ENCODE measurements at places on chromosomes 1 and 21.

- no peak for DNase-seq
Observed at GRCh38 chr1:227919906-227920305, 27.8 kb downstream of the WNT9A start.

DNA sequence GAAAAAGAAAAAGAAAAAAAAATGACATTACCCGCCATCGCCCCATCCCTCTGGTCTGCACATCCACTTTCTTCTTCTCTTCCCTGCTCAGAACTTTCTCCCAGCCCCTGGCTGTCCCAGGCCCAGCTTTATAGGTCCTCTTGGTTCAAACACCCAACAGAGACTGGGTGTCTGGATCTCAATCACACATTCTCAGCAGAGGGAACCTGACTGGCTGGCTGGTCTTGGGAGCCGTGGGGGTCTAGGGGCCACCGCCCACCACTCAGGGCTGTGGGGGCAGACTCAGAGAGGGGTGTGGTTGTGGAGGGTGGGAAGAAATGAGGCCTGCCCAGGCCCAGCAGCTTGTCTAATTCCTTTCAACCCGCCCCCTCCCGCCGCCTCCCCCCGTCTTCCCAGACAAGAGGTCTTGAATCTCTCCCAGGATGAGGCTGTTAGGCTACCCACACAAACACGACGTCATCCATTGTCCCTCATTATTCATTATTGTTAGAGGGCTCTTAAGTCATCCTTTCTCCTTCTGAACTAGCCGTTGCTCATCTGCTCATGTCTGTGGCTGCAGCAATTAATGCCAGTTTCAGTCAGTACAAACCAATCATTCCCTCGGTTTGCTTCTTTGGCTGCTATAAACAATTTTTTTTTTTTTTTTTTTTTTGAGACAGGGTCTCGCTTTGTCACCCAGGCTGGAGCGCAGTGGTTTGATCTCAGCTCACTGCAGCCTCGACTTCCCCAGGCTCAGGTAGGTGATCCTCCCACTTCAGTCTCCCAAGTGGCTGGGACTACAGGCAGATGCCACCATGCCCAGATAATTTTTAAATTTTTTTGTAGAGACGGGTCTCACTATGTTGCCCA, 40.6 kb upstream of the CLIC4 start:
- DNase-seq, result no peak

- no peak for DNase-seq
Observed at GRCh38 chr1:161307230-161307768, 2.5 kb downstream of the MPZ start.

DNA sequence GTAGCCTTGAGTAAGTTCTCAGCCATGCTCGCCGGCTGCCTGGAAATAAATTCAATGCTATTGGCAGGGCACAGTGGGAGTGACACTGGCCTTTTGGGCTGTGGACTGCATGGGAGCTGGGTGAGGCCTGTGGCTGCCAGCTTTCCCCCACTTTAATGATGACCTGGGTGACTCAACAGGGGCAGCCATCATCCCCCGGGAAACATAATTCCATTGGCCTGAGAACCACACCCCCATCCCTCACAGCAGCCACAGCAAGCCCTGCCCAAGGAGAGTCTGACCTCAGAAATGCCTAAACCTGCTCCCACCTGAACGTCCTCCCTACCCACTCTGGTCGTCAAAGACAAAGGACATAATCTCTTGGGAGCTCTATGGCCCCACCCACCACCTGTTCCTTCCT, 384.0 kb downstream of the LTN1 start:
- DNase-seq, result no peak

- no peak for DNase-seq
Observed at GRCh38 chr21:30227128-30227527, 11.2 kb upstream of the CLDN8 start.

DNA sequence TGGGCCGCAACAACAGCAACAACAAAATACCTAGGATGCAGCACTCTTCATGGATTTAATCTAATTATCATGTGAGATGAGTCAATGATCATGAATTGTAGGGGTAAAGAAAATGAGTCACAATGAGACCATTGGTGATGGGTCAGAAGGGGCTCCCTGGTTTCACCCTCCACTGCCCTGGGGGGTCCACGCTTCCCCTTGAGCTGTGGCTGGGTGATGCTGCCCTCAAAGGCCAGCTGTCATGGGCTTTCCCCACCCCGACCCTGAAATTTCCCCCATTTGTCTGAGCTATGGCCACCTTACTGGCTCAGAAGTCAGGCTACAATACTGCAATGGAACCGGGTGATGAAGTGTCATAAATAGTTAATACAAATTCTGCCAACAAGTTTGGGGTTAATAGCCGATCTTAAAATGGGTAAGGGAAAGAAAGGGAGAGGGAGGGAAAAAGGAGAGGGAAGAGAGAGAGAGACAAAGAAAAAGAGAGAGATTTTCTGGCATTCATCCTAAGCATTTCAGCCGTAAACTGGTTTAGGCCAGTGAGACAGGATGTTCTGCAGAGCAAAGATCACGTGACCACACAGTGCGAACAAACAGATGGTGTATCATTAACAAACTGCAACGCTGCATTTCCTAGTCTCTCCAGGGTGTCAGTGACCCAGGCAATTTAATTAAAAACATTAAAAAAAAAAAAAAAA, 143.4 kb upstream of the ERRFI1 start:
- no peak for DNase-seq

- DNase-seq, result no peak
Observed at GRCh38 chr1:231872461-231872910, 245.9 kb downstream of the DISC1 start.

DNA sequence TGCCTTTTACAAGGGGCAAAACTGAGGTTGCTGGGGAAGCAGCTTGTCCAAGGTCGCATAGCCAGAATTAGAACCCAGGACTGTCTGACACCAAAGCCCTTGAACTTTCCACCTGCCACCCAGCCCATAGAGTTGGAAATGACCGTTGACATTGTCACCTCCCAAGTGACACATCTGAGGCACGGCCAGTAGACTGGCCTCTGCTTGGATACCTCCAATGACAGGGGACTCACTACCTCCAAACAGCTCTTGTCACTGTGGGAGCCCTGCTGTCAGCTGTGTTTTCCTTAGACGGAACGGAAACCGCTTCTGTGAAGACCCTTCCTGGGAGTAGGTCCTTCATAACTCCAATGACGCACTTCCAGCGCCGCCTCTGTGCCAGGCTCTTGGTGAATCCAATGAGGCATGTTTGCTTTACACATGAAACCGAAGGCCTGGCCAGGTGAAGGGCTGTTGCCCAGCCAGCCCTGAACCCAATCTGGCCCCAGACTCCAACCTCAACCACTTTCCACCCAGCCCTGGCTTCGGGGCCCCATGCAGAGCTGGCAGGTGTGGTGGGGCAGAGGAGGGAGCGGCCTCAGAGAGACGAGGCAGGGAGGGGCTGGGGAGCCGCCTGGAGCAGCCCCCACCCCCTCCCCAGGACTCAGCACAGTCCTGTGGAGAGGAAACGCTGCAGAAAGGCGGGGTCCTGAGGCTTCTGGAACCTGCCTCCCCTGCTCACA, 109.2 kb upstream of the IFFO2 start:
- DNase-seq, result no peak

DNA sequence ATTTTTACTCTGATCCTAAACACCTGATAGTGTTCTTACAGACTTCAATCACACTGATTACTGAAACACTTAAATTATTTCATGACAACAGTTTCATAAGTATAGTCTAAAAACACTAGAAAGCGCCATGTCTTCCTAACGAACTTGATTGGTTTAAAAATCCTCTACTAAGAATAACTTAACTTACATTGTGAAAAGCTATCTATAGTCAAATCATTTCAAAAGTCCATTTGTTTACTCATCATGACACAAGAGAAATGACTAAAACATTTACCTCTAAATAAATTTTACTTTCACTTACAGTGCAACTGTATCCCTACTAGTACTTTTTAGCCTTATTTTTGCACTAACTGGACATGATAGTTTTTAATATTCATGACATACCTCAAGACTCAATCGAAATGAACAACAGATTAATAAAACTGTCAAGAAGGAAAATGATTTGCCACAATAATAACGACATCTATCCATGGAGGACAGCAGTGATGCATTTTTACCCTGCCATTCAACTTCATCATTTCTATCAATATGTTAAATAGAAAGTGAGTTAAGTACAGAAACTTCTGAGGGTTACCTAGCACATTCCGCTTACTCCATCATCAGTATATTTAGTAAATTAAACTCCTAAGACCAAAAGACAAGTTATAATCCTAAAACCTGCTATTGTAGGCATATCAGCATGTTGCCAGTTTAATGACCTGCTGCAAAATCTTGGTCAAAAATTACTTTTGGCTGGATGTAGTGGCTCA, 38.4 kb downstream of the AHCTF1 start:
- no peak for DNase-seq

DNA sequence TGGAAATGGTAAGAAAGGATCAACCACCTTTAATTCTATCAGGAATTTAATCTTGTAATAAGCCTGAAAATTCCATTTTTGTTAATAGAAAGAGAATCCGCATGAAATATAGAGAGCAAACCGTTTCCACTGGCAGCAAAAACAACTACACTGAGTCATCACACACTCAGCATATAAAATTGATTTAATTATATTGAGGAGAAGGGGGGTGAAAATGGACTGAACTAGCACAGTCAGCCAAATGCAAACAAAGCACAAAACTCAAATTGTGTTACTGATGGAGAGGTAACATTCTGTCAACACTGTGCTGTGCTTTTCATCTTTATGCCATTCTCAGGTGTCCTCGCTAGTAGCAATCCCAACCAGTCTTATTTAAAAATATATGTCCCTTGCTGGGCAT, 1583.9 kb downstream of the MRPL39 start:
- no peak for DNase-seq

DNA sequence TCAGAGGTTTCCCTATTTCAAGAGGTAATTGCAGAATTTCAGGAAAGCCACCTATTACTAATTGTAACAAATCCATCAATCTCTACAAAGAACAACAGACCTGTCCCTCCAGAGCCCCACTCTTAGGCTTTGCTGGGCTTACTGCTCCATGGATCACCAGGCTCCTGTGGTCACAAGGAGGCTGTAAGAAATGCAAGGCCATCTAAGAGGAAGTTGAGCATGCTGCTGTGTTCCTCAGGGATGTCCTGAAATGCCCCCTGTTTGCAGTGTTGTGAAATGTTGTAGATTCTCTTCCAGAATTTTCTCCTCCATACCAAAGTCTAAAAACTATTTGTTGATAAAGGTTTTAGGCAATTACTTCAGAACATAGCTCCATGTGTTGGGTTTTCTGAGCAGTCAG, 24.4 kb upstream of the DUSP23 start:
- no peak for DNase-seq
